PC-9 (cell line): ENCODE measurements at places on chromosomes 7 and 10. TPM values are rescaled to one million over a fixed set of nuclear protein-coding genes. Genes with fewer than 3 reads are reported as not detected.

GRCh38 chr10:62749093-62749683 lies 55.3 kb upstream of the ADO start:
- no peak for DNase-seq

GRCh38 chr10:128437786-128438345 lies 311.6 kb upstream of the MKI67 start:
- no peak for DNase-seq

GRCh38 chr10:14485986-14486385 lies 155.3 kb upstream of the FRMD4A start:
- no peak for DNase-seq

GRCh38 chr7:102721-103120 lies 89.7 kb upstream of the FAM20C start:
- no peak for DNase-seq

- DNase-seq: no peak
Measured at GRCh38 chr10:62917475-62918238, 101.5 kb upstream of the EGR2 start.

GRCh38 chr10:124640538-124641231 lies 103.5 kb downstream of the FAM53B start:
- DNase-seq: no peak

DNA sequence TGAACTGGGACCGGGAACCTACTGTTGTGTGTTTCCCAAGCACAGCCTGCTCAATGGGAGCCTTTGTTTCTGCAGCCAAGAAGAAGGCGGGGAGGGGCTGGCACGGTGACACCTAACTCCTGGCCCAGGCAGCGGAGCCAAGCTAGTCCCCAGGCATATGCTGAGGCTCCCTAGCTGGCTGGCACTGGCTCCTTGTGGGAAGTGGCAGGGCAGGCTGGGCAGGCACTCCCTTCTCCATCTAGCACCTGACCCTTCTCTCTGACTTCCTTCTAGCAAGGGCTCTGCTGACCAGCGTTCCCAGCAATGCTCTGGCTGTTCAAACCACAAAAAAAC lies 325.0 kb downstream of the PLXNA4 start:
- DNase-seq: peak; percentile 76

DNA sequence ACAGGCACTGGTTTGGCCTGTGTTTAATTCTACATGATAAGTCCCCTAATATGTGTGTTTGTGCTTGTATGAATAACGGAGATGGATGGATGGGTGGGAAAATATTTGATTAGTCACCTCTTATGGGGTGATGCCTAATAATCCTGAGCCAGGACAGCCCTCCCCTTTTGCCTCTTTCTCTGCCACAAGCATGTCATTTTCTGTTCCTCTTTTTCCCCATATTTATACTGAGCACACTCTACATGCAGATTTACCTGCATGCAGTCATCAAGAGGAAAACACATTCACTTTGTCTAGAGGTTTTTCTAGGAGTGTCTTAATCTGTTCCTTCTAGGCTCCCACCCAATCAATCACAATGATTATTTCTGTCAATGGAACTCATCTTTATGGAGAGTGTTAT lies 111.6 kb upstream of the TBX20 start:
- no peak for DNase-seq

GRCh38 chr7:127411176-127411575 lies 18.7 kb upstream of the ZNF800 start:
- DNase-seq: no peak

GRCh38 chr7:124171068-124171467 lies 138.2 kb upstream of the TMEM229A start:
- no peak for DNase-seq

DNA sequence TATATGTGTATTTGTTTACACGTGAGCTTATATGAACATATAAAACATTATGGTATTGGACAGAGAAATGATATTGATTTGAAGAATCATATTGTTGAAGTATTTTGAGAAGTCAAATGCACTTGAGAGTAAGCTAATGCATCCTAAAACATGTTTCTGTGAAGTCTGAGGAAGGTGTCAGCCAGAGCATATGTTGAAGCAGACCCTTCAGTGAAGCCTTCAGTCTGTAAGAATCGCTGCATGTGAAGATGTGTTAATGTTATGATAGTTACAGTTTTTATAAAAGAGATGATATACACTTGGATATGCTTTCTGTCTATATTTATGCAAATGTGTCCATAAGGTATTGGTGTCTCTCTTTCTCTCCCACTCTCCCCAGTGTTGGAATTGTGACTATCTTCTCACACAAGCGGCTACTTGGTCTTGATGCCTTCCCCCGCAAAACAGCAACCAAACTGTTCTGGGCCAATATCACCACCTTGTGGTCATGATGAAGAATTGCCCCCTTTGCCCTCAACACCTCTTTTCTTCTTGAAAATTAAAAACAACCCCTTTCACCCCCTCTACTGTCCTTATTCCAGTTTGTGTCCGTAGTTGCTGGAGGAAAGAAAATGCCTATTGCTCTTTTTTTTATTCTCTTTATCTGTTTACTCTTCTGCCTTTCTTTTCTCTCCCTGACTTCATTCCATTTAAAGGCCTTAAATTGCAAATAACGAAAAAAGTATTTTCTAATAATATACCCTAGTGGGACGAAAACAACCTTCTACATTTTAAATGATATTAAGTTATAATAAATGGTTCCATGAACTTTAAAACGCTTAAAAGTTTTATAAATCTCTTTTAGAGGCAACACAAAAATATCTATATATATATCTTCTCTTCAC lies 64.9 kb downstream of the IKZF1 start:
- DNase-seq: no peak

- DNase-seq: peak; percentile 63
Measured at GRCh38 chr10:87691506-87692070, 31.9 kb downstream of the PAPSS2 start.

DNA sequence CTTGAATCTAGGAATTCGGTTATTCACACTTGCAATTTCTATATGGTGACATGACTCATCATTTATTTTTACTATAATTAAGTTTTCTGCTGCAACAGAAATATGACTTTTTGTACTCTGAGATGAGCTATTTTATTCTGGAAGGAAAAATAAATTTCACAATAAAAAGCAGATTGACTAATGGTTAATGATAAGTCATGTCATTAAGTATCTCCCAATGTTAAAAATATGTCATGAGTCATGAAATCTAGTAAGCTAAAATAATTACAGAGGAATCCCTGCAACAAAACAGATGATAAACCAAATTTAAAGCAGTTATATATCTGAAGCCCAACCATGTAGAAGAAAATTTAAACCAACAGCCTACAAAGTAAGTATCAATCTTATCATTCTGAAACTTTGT lies 149.2 kb downstream of the CACNA2D1 start:
- no peak for DNase-seq

DNA sequence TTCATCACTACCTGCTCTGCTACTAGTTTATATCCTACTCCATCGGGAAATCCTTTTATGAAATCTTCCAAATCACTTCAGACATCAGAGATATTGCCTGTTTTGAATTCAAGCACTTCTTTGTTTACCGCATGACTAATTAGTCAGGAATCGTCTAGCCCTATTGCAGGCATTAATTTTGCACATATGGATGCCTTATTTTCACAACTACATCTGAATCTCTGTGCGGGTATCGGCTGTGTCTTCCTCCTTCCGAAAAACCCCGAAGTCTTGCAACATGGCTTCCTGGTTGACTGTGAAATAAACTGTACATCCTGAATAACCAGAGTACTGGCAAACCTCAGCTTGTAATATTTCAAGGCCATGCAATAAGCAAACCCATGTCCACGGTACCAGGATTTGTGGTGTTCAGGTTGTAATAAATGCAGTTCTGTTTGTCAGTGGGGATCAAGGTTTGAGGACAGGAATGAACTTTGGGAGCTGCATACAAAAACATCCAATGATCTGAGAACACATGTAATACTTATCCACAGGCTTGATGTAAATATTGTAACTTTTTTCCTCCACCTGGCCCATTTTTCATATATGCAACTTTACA lies 642.1 kb downstream of the PARD3 start:
- no peak for DNase-seq

- no peak for DNase-seq
Measured at GRCh38 chr7:140448781-140449480, 30.4 kb downstream of the MKRN1 start.

GRCh38 chr7:105355701-105356100 lies 33.0 kb downstream of the SRPK2 start:
- DNase-seq: no peak

- peak; percentile 28 for DNase-seq
Measured at GRCh38 chr7:19677180-19677579, 31.7 kb downstream of the POLR1F start.

DNA sequence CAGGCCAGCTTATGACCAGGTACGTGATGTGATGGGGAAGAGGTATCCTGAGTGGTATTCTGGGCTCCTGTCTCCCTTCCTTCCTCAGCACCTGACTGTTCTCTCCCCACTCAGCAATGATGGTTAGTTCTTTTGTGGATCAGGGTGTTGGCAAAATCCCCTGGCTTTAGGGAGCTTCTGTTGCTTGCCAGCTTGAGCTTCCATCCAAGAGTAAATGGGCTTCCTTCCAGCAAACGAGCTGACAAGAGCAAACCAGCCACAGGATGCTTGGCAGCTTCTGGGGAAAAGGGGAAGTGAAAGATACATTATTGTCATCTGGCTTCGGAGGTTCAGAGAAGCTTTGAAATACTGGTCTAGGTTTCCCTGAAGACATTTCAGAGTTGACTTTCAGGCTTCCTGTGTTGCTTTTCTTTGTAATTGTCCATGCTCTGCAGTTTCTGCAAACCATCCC lies 5.2 kb downstream of the DUSP5 start:
- DNase-seq: no peak

GRCh38 chr7:75711076-75711475 lies 27.7 kb downstream of the HIP1 start:
- DNase-seq: no peak

GRCh38 chr10:93139059-93139655 lies 65.5 kb downstream of the CYP26A1 start:
- no peak for DNase-seq

DNA sequence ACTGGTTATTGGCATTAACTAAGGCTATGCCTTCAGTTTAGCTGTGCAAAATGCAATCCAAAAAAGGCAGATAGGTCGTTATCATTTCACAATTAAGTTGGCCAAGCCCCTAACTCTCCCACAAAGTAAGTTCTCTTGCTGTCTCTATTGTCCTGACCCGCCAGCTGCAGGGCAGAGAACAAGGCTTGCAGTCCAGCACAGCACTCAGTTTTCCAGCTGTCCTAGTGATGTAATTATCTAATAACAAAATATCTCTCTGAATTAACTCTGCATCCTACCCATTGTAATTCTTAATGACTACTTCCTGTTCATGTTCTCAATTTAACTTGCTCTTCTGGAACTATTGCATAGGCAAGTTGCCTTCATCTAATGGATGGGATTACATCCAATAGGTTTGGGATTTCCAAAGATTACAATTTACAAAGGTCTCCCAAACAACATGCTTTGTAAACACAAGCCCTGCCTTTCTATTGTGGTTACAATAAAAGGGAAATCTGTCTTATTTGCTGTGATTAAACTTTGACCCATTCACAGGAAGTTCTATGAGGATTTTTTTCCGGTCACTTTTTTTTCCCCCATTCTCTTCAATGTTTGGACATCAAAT lies 55.2 kb downstream of the CDK6 start:
- DNase-seq: no peak

- DNase-seq: no peak
Measured at GRCh38 chr7:132095111-132095765, 481.0 kb downstream of the PLXNA4 start.

DNA sequence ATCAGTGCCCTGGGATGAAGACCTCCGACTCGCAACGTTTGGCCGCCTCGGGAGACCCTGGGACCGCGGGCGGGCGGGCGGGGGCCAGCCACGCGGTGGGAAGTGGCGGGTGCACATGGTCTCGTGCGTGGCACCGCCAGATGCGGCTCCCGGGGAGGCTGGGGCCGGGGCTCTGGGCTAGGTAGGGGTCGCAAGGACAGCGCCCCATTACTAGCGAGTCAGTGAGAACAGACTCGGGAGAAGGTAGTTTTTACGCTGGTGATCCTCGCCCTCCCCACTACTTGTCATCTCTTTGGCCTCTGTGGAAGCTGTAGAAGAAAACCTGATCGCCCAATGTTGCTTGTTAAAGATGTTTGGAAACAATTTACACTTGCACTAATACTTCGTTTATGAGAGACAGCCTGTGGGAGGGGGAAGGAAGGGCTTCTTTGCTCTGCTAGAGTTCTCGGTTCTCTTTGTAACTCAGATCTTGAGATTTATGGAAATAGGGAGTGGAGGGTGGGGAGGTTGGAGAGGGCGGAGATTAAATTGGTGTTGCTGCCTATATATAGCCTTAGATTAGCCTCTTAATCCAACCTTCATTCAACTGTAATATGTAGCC lies 591 bp downstream of the BZW2 start:
- DNase-seq: no peak

GRCh38 chr10:52400562-52400961 lies 86.5 kb downstream of the DKK1 start:
- no peak for DNase-seq

- no peak for DNase-seq
Measured at GRCh38 chr10:15430969-15431771, 60.1 kb upstream of the FAM171A1 start.

GRCh38 chr7:151890355-151891004 lies 13.6 kb upstream of the PRKAG2 start:
- DNase-seq: no peak

DNA sequence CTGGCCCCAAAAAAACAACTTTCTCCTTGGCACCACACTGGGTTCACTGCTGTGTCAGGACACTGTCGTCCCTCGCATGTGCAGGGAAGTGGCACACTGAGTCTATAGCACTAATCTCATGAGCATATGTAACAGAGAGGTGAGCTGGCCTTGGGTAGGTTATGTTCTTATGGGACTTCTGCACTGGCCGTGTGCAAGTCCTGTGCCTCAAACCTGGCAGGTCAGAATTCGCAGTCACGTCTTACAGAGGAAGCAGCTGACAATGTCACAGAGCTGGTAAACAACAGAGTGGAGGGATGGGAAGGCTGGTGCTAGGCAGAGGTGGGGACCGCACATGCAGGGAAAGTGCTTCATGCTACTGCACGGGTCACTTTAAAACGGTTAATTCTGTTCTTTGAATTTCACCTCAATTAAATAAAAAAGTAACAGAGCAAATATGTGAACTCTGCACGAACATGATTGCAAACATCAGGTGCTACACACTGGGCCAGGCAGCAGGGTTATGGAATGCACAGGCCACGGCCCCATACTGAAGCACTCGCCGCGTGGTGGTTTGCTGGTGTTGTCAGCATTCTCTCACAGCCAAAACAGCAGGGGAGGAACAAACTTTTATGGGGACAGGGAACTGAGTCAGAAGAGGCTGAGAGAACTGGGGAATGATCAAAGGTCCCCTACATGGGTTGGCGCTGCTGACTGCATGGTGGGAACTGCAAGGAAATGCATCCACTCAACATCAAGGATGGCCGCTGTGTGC lies 54.2 kb downstream of the VOPP1 start:
- DNase-seq: no peak

GRCh38 chr7:79064187-79064823 lies 389.2 kb downstream of the MAGI2 start:
- DNase-seq: no peak

- peak; percentile 80 for DNase-seq
Measured at GRCh38 chr7:129824291-129825208, 128.2 kb downstream of the UBE2H start.

Gene ERVW-1
- not detected in 2 replicates for total RNA-seq

Gene ADAM8
- 18.3 and 31.5 TPM in 2 replicates for total RNA-seq

Gene SP8
- total RNA-seq: not detected in 2 replicates

Gene OPALIN
- not detected in 2 replicates for total RNA-seq

Gene PIK3CG
- not detected in 2 replicates for total RNA-seq

Gene SYCE1
- total RNA-seq: not detected in 2 replicates

Gene EBF3
- total RNA-seq: not detected in 2 replicates

Gene CFAP58
- total RNA-seq: 0.15 and 0.31 TPM in 2 replicates

Gene RBP3
- total RNA-seq: not detected in 2 replicates

Gene CALML3
- not detected in 2 replicates for total RNA-seq

Gene FASTK
- total RNA-seq: 104 and 126 TPM in 2 replicates

Gene ZNF467
- 6.6 and 10.3 TPM in 2 replicates for total RNA-seq

Gene NRCAM
- total RNA-seq: 40.3 and 42.6 TPM in 2 replicates

Gene CAMK1D
- total RNA-seq: 6.0 and 8.8 TPM in 2 replicates

Gene MYPN
- total RNA-seq: 3.9 and 4.1 TPM in 2 replicates
